ENCODE measurements at places on chromosomes 5 and 9.
A peak's percentile ranks its signal among the peaks of the same experiment; 100 is the strongest.

DNA sequence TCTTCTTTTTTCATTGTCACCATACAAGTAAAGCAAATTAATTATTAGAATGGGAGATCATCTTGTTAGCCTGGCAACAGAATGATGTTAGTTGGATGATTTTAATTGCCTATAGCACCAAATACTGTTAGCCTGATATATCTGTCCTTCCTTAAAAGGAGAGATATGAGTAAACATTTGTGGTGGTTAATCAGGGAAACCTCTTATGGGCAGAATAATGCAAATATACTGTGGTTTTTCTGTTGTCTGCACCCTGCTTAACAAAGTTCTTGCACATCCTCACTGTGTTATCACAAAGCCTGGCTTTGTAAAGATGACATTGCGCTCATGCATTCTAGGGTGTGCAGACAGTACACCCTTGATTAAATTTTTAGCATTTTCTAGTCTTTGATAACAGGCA, 254.9 kb upstream of the SMC2 start:
- DNase-seq, result no peak

DNA sequence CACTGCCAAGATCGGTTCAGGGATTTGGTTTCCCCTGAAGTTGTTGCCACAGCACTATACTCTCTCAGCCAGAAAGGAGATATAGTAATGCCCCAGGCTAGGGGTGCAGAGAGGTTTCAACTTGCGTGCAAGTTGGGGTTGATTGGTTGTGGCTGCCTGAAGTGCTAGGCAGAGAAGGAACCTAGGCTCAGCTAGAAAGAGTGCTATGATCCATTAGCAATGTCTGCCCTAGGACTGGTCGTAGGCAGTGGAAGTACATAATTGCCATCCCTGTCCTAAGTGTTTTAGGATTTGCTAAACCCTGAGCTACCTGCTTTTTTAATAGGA, 136.6 kb upstream of the SMIM23 start:
- peak; percentile 4 for DNase-seq

GRCh38 chr5:68251386-68251785, 35.8 kb downstream of the PIK3R1 start:
- DNase-seq, result peak; percentile 42

GRCh38 chr9:20271096-20271495, 351.2 kb downstream of the MLLT3 start:
- no peak for DNase-seq

GRCh38 chr5:66516550-66516949, 79.6 kb upstream of the MAST4 start:
- DNase-seq, result no peak

GRCh38 chr9:96574455-96574854, 45.2 kb downstream of the CDC14B start:
- no peak for DNase-seq

- peak; percentile 29 for DNase-seq
Observed at GRCh38 chr9:117763314-117763713, 59.1 kb downstream of the TLR4 start.

GRCh38 chr9:125650271-125650737, 56.7 kb downstream of the MAPKAP1 start:
- peak; percentile 85 for DNase-seq

DNA sequence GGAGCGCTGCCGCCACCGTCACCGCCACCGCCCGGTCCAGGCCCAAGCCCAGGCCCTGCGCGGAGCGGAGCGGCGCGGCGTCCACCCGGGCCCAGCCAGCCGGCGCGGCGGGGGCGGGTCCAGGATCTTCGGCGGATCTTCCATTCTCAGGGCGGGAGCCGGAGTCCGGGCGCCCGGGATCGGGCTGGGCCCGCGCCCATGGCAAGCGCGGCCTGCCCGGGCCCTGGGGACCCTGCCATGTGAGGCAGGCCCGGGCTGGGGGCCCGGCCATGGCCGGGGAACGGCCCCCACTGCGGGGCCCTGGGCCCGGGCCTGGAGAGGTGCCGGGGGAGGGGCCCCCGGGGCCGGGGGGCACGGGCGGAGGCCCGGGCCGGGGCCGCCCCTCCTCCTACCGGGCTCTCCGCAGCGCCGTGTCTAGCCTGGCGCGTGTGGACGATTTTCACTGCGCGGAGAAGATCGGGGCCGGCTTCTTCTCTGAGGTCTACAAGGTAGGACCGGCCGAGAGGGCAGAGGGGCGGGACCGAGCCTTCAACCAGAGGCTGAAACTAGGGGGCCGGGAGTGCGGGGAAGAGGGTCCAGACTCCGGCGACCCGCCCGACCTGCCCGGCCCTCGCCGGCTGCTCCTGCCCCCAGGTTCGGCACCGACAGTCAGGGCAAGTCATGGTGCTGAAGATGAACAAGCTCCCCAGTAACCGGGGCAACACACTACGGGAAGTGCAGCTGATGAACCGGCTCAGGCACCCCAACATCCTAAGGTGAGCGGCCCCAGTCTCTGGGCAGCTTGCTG, 482 bp downstream of the TESK1 start:
- DNase-seq, result peak; percentile 23

DNA sequence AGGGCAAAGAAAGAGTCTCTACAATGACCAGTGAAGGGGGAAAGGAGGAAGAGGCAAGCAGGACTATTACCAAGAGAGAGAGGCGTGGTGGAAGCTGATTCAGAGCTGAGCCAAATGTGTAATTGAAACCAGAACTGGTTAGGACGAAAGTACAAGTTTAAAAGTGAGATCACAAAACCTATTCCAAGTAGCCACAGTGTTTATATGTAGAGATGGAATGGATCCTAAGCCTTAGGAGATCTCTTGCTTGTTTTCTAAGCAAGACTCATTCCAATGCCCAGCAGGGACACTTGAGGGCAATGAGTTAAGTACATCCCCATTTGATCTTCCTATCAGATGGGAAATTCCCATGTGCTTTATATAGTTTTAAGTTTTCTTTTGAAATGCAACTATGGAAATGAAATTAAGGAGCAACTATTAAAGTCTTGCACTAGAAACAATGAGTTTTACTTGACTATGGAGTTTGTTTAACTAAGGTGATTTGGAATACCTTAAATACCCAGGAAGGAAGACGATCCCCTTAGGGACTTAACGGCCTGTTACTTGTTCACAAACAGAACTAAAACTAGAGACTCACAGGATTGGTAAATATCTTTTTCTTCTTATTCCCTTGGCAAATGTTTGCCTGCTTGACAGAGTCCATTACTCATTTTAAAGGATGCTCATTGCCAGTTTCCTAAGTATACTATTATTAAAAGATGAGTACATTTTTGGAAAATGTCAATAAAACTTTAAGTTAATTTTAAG, 51.1 kb upstream of the SNX2 start:
- DNase-seq, result peak; percentile 88

- DNase-seq, result peak; percentile 48
Observed at GRCh38 chr9:72322678-72323077, 42.3 kb downstream of the ZFAND5 start.

DNA sequence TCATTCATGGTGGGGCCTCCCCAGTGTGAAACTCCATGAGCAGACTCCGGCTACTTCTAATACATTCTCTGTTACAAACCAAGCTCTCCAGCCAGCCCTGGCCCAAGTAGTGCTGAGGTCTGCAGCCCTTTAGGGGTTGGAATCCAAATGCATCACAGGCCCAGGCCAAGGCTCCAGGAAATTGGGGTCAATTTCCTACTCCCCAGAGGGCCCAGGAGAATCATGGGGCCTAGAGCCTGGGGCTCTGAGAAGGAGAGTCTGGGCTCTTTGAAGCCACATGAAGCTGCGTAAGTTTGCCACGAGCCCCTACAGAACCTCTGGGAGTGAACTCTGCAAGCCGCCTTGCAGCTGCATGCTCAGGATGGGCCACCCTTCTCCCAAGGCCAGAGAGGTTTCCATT, 206.4 kb downstream of the PAPPA start:
- no peak for DNase-seq

DNA sequence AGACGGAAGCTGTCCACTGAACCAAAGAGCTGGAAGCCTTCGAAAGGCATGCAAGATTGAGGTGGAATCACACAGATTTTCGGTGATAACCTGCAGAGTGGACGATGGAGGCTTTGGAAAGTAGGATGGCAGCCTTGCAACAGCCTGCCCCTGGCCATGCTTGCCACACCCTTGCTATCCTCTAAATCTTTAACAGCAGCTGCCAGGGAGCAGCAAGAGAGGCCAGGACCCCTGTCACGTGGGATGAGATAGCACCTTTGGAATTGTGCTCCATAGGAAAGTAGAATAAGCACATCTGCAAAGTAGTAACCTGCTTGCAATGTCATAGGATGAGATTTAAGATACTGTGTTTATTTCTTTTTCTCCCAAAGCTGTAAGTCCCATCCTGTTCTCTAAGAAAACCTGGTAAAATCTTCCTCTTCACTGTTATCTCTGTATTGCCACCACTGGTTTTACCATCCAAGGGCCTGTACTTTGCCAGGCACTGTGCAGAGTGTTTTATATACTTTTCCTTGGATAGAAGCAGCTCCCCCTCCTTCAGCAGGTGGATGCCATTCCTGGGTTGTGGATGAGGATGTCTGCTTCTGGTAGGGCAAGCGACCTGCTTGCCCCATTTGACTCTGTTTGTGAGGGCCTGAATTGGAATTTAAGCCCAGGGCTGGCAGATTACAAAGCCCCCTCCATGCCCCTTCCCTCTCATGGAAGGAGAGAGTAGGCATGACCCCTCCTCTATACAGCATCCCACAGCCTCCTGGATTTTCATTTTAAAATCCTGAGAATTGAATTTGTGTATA, 10.1 kb downstream of the TRIO start:
- no peak for DNase-seq

GRCh38 chr9:69740872-69741505, 18.8 kb downstream of the PTAR1 start:
- DNase-seq, result peak; percentile 13

DNA sequence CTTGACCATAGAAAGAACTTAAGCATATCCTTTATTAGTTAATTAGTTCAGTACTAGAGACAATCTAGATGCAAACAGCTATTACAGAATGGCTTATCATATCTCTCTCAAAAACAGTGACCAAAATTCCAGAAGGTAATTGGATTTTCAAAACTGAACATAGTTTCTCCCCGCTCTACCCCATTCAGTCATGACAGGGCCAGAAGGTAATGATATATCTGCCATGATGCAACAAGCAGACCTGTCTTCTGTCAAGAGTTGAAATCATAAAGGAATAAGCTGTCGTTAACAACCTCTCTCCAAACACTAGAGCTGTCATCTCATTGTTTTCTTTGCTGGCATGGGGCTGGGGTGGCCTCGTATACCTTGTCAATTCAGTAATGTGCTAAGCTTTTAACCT, 200.5 kb upstream of the POU5F2 start:
- no peak for DNase-seq

GRCh38 chr5:69477170-69477569, 15.4 kb upstream of the OCLN start:
- no peak for DNase-seq

- DNase-seq, result no peak
Observed at GRCh38 chr9:9799287-9799686, 813.5 kb downstream of the PTPRD start.

GRCh38 chr9:84969084-84969483, 299.6 kb downstream of the NTRK2 start:
- peak; percentile 94 for DNase-seq

DNA sequence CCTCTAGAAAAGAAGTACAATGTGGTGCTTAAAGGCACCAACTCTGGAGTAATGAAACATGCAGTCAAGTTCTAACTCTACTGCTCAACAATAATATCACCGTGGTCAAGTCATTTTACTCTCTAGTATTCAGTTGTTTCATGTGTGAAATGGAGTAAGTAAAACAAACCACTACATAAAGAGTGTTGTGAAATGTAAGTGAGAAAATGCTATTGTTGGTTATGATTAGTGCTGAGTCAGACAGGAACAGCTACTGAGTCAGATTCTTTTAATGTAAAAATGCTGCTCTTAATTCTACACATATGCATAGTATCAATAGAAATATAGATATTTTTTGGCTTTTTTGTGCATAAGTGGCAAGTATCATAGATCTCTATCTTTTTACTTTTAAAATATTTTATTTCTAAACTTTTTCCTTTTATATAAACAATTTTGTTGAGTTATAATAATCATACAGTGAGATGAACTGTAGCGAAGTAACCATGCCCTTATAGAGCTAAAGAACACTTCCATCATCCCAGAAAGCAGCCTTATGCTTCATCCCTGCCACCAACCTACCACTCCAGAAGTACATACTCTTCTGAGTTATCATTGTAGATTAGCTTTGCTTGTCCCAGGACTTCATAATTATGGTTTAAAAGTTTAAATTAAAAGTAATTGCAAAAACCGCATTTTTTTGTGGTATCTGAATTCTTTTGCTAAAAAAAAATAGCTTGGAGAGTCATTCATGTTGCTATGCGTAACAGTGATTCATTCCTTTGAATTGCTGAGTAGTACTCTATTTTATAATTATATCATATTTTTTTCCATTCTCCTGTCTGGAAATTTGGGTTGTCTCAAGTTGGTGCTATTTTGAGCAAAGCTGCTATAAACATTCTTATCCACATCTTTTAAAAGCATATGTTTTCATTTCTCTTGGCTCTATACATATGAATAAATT, 548.2 kb upstream of the CLINT1 start:
- peak; percentile 87 for DNase-seq

- peak; percentile 97 for DNase-seq
Observed at GRCh38 chr5:37668524-37669047, 171.3 kb downstream of the GDNF start.

DNA sequence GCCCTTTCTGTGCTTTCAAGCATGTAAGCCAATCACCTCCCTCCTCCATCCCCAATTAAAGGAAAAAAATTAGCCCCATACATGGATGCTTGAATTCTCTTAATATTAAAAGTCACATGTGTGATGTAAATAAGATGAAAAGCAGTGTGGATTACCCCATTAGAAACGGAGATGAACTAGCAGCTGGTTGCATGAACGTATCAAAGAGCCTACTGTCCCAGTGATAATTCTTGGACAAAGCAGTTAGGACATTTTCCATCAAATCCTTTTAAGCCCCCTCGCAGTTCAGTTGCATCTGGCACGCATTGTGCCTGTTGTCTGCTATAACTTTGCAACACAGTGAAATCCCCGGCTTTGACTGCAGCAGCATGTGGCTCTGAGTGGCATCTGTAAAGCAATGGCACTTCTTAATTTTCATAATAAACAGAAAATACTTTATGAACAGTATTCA, 285.6 kb downstream of the FBXL7 start:
- no peak for DNase-seq

DNA sequence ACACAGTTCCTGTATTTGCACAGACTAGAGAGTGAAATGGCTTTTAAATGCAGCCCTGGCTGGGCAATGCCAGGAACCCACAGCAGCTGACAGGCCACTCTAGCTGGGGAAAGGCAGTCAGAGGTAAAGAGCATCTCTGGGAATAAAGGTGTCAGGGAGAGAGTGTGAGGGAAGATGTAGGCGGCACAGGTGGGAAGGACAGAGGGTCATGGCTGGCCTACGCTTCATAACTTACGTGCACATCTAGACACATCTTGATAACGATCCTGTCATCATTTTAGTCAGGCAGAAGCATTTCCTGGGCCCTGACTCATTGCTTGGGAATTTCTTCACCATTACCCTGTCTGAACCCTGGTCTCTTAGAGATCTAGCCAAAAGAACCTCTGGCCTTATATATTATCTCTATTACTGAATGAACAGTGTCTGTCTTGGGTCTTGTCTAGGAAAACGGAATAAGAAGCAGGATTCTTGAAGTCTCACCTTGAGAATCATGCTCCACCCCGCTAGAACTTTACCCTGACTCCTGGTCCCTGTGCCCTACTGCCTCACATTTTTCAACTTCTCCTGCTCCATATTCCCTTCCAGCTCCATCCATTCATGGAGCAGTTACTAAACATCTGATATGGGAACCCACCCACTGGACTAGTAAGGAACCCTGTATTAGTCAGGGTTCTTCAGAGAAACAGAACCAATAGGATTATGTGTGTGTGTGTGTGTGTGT, 106.4 kb upstream of the ELL2 start:
- DNase-seq, result peak; percentile 92

Measured in epithelial cell of esophagus (primary cell).